ENCODE measurements at places on chromosomes 3 and 15. TPM values are rescaled to one million over a fixed set of nuclear protein-coding genes. Genes with fewer than 3 reads are reported as not detected.

The TNFAIP8L3 gene
- total RNA-seq: 7.3 TPM

The HRG gene
- 0.22 TPM for total RNA-seq

The LRRC31 gene
- total RNA-seq: not detected

The LRRC15 gene
- 0.06 TPM for total RNA-seq

The CCR3 gene
- not detected for total RNA-seq

The TRIM42 gene
- total RNA-seq: not detected

The SMAD6 gene
- total RNA-seq: 54.5 TPM

The CD276 gene
- total RNA-seq: 39.5 TPM

The RTP1 gene
- not detected for total RNA-seq

The NRROS gene
- total RNA-seq: 3.3 TPM

The GREM1 gene
- total RNA-seq: 0.56 TPM

The LYZL4 gene
- total RNA-seq: not detected

The ALCAM gene
- 50.9 TPM for total RNA-seq

The ERC2 gene
- 3.8 TPM for total RNA-seq

The UQCRC1 gene
- 648 TPM for total RNA-seq

The ADGRG7 gene
- not detected for total RNA-seq

The ACSBG1 gene
- 0.51 TPM for total RNA-seq

The CX3CR1 gene
- total RNA-seq: 0.94 TPM

The MEX3B gene
- 3.0 TPM for total RNA-seq

The PLSCR2 gene
- not detected for total RNA-seq

The MORF4L1 gene
- total RNA-seq: 364 TPM

The CEP70 gene
- total RNA-seq: 39.9 TPM

The PLCH1 gene
- total RNA-seq: 1.6 TPM

The ZNF385D gene
- total RNA-seq: 1.5 TPM

The LMOD3 gene
- 63.8 TPM for total RNA-seq

The PEX11A gene
- total RNA-seq: 10.3 TPM

The GALNT15 gene
- total RNA-seq: 6.4 TPM

The EPHB3 gene
- 3.0 TPM for total RNA-seq

The ENTPD3 gene
- total RNA-seq: 0.28 TPM

The WDR93 gene
- total RNA-seq: not detected

The SLC24A5 gene
- not detected for total RNA-seq

The CSTA gene
- 4.1 TPM for total RNA-seq

The LTF gene
- total RNA-seq: 5.5 TPM

The PIF1 gene
- total RNA-seq: 0.79 TPM

The SPTSSB gene
- total RNA-seq: 0.12 TPM

The ATP13A5 gene
- total RNA-seq: not detected

The MUC4 gene
- total RNA-seq: not detected

The DZIP3 gene
- 23.2 TPM for total RNA-seq

The GABRG3 gene
- total RNA-seq: not detected

The ANKRD34C gene
- total RNA-seq: not detected

All from right cardiac atrium (tissue), 5 donors.